Natural killer cell (primary cell): ENCODE measurements at places on chromosomes 2 and 18. TPM values are rescaled to one million over a fixed set of nuclear protein-coding genes. Genes with fewer than 3 reads are reported as not detected.

The ODC1 gene
- total RNA-seq, result 85.4 TPM

The TMEM178A gene
- 0.21 TPM for total RNA-seq

The MPPE1 gene
- 98.3 TPM for total RNA-seq

The CERS6 gene
- total RNA-seq, result 9.1 TPM

The LONRF2 gene
- not detected for total RNA-seq

The SLC9A4 gene
- total RNA-seq, result not detected

The OSR1 gene
- total RNA-seq, result not detected

The ANO7 gene
- 0.97 TPM for total RNA-seq
